Upper lobe of right lung (tissue), 1 donor: ENCODE measurements at places on chromosomes 1 and 21. TPM values are rescaled to one million over a fixed set of nuclear protein-coding genes. Genes with fewer than 3 reads are reported as not detected.
A peak's percentile ranks its signal among the peaks of the same experiment; 100 is the strongest.

DNA sequence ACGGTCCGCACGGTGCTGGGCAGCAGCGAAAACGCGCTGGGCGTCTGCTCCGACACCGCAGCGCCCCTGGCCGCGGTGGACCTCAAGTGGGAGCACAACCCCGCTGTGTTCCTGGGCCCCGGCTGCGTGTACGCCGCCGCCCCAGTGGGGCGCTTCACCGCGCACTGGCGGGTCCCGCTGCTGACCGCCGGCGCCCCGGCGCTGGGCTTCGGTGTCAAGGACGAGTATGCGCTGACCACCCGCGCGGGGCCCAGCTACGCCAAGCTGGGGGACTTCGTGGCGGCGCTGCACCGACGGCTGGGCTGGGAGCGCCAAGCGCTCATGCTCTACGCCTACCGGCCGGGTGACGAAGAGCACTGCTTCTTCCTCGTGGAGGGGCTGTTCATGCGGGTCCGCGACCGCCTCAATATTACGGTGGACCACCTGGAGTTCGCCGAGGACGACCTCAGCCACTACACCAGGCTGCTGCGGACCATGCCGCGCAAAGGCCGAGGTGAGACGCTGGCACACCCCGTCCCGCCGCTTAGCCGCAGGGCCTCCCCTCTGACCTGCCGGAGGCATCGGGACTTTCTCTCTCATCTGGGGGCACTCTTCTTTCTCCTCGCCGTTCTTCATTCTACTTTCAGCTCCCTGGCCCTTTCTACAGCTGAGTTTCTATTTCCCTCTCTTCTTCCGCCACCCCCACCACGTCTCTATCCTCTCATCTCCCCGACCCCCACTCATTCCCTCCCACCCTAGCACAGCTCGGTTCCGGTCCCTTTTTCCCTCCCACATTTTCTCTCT lies 1.0 kb downstream of the NPR1 start:
- peak overlapping the region; percentile 67 for H3K4me3 ChIP-seq
- peak; percentile 74 for DNase-seq
- H3K4me1 ChIP-seq = peaks cover 14% of the 10 kb centered on the region
- H3K27ac ChIP-seq = peak overlapping the region; percentile 74
- H3K36me3 ChIP-seq = no peaks in the 10 kb centered on the region

- H3K4me1 ChIP-seq = peaks cover 12% of the 10 kb centered on the region
- H3K27ac ChIP-seq = peak within 1 kb of the TSS; percentile 91
- H3K4me3 ChIP-seq = peak within 1 kb of the TSS; percentile 61
- peaks cover 14% of the 10 kb centered on the region for H3K36me3 ChIP-seq
- no peaks in the 10 kb centered on the region for H3K27me3 ChIP-seq
Measured at GRCh38 chr1:202926581-202927491, at the start of gene KLHL12. Gene KLHL12 (minus strand): TSS chr1:202927234. CDS start chr1:202925162, 2,072 bp downstream.

GRCh38 chr1:227540170-227541098 lies 22.9 kb upstream of the ZNF678 start:
- no peaks in the 10 kb centered on the region for H3K36me3 ChIP-seq
- no peak overlapping the region for H3K4me3 ChIP-seq
- H3K27me3 ChIP-seq = no peaks in the 10 kb centered on the region
- no peak overlapping the region for H3K27ac ChIP-seq
- no peak for DNase-seq

DNA sequence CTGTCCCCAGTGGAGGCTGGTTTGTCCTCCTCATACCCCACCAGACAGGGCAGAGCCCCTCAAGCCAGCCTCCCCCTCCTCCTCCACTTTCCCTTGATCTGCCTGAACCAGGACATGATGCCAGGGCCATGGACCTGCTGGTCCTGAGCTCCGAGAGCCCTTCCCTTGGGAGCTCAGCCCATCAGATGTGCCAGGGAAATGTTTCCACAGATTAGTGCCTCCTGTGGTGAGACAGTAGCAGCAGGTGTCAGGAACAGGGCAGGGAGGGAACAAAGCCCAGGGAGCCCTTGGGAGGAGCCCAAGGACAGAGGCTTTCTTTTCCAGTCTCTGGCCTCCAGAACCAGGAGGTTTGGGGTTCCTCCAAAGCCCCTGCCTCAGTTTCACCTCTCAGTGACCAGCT lies 14.6 kb upstream of the SLC41A1 start:
- no peaks in the 10 kb centered on the region for H3K4me1 ChIP-seq
- H3K27ac ChIP-seq = no peak overlapping the region
- no peaks in the 10 kb centered on the region for H3K27me3 ChIP-seq
- H3K36me3 ChIP-seq = no peaks in the 10 kb centered on the region

DNA sequence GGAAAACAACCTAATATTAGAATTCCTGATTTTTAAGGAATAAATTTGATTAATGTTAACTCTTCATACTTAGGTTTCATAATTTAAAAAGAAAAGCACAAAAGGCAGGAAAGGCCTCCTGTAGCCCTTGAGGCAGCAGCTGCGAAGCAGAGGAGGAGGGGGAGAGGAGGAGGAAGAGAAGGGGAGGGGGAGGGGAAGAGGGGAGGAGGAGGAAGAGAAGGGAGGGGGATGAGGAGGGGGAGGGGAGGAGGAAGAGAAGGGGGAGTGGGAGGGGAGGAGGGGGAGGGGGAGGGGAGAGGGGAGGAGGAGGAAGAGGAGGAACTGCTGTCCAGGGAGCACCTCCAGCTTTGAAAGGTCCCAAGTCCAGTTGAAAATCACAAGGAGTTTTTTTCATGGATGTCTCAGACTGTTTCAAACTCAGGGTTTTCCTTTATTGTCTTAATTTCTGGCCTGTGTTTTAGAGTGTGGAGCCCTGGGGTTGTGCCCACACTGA lies 35.1 kb upstream of the DIP2A start:
- H3K36me3 ChIP-seq = peaks cover 37% of the 10 kb centered on the region
- no peak for DNase-seq
- H3K4me3 ChIP-seq = no peak overlapping the region
- no peaks in the 10 kb centered on the region for H3K27me3 ChIP-seq
- no peaks in the 10 kb centered on the region for H3K4me1 ChIP-seq

DNA sequence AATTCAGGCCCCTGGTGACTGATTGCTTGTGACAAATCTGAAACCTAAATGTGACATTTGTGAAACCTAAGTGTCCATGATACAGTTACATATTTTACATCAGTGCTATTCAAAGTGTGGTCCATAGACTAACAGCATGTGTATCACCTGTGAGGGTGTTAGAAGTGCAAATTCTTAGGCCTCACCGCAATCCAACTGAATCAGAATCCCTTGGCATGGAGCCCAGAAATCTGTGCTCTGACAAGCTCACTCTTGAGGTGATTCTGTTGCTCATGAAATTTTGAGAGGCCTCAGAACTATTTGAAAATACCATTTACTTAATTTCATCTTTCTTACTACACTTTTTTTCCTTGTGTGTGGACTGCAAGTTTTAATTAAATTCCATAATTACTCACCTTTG lies 587.9 kb downstream of the ADGRL2 start:
- H3K27me3 ChIP-seq = no peaks in the 10 kb centered on the region
- no peak overlapping the region for H3K27ac ChIP-seq
- no peaks in the 10 kb centered on the region for H3K36me3 ChIP-seq
- H3K4me1 ChIP-seq = no peaks in the 10 kb centered on the region
- H3K4me3 ChIP-seq = no peak overlapping the region

DNA sequence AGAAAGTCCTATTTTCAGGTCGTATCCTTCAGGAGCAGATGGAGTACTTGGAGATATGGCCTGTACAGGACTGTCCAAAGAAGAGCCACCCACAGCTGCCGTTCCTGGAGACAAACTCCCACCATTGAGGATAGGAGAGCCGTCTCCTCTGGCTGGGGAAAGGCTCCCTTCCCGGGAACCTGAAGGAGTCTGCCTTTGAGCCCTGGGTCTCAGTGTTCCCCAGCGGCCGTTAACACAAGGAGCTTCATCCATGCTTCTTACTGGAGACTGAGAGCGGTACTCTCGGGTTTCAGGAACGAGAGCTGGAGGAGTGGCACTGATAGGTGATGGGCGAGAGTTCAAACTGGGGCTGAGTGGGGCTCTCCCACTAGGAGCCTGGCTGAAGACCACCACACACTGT lies 14.4 kb upstream of the CPLANE2 start:
- H3K4me1 ChIP-seq = peaks cover 40% of the 10 kb centered on the region
- no peak overlapping the region for H3K4me3 ChIP-seq
- H3K27me3 ChIP-seq = no peaks in the 10 kb centered on the region

DNA sequence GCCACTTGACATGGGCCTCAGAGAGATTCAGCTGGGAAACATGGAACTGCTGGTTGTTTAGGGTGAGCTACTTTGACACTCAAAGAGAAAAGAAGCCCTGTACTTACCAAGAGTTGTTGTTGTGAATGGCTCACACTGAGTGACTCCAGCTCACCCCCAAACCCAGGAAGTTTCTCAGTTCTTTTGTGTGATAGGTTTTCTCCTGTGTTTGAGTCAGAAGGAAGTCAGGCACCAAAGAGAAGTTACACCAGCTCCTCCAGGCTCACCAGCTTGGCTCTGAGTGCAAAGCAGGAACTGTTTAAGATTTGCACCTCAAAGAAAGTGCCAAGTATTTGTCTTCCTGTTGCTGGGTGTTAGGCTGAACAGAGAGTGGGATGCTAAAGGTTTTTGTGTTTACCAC lies 111.2 kb upstream of the PROX1 start:
- H3K4me3 ChIP-seq = no peak overlapping the region
- no peaks in the 10 kb centered on the region for H3K4me1 ChIP-seq

DNA sequence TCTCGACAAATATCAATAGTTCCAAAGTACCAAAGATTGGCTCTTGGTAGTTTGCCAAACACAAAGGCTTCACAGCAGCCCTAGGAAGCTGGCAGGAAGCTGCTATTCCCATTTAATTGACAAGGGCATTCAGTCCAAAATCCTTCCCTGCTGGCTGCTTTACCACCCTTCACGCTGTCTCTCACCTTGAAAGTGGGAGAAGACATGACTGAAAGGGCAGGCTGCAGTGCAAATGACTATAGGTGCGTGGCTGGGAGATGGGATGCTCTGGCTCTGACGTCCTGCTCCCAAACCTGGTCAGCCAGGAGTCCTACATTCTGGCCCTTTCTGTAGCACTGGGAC lies 3.8 kb upstream of the CSF1 start:
- no peak for DNase-seq
- no peaks in the 10 kb centered on the region for H3K36me3 ChIP-seq
- no peak overlapping the region for H3K27ac ChIP-seq
- H3K4me1 ChIP-seq = peaks cover 26% of the 10 kb centered on the region

DNA sequence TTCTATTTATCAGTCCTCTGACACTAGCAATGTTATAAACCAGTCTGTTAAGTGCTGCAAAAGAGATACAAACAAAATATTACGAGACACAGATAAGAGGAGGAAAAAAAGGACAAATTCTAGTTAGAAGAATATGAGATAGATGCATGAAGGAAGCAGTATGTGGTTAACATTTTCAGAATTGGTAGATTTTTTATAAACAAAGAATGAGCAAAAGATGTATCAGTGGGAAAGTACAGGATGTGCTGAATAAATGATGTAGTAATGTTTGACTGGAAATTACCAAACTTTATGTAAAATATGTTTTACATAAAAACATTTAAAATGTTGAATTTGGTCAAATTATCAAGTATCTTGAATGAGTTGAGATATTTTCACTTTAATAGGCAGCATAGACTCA lies 574.2 kb downstream of the NUF2 start:
- no peak for DNase-seq
- no peaks in the 10 kb centered on the region for H3K4me1 ChIP-seq
- no peaks in the 10 kb centered on the region for H3K27me3 ChIP-seq
- H3K36me3 ChIP-seq = no peaks in the 10 kb centered on the region

- H3K36me3 ChIP-seq = peaks cover 97% of the 10 kb centered on the region
- no peak for DNase-seq
- H3K4me3 ChIP-seq = no peak overlapping the region
- no peak overlapping the region for H3K27ac ChIP-seq
- no peaks in the 10 kb centered on the region for H3K27me3 ChIP-seq
Measured at GRCh38 chr1:166855558-166855957, 16.3 kb downstream of the POGK start.

DNA sequence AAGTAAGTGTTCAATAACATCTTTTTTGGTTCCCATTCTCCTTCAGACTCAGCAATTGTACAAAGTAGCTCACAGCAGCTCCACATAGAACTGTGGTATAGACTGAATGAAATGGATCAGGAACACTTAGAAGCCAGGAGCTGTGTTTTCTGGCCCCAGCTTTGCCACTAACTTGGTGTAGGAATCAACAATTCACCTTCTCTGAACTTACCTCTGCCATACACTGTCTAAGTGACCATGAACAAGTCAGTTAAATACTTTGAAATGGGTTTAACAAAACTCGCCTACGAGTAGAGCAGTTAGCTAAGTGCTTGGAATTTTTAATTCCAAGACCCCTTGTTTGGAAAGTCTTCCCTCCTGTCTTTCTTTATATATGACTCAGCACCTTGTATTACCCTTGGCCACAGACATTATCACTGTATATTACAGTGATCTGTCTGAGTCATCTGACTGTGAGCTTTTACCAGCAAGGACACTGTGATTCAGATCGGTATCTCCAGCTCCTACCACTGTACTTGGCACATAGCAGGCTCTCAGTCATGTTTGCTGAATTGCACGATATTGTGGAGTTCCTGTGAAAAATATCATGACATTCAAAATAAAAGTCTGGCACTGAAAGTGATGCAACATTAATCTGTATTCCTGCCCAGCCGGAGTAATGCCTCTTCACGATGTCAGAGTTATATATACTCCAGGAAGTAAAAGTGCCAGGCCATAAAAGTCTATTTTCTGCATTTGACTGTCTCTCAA lies 101.7 kb upstream of the BEND5 start:
- no peak for DNase-seq
- H3K36me3 ChIP-seq = no peaks in the 10 kb centered on the region
- no peak overlapping the region for H3K27ac ChIP-seq
- H3K4me3 ChIP-seq = no peak overlapping the region
- H3K27me3 ChIP-seq = no peaks in the 10 kb centered on the region
- no peaks in the 10 kb centered on the region for H3K4me1 ChIP-seq

DNA sequence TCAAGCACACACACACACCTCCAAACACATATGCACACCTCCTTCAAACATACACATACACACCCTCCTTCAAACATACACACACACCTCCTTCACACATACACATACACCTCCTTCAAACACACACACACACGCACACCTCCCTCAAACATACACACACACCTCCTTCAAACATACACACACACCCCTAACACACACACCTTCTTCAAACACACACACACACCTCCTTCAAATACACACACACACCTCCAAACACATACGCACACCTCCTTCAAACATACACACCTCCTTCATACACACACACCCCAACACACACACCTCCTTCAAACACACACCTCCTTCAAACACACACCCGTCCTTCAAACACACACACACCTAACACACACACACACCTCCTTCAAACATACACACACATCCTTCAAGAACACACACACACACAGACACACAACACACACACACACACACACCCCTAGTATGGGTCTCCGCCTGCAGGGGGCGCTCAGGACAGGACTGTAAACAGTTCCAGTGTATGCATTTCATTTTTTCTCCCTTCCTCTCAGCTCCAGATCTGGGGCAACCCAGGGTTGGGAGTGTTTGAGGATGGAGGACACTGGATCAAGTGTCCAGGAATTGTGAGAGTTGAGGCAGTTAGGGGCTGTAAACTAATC lies 12.1 kb downstream of the LGR6 start:
- H3K4me1 ChIP-seq = no peaks in the 10 kb centered on the region
- no peaks in the 10 kb centered on the region for H3K36me3 ChIP-seq
- no peak overlapping the region for H3K27ac ChIP-seq
- DNase-seq = no peak

MLLT11 gene
- 0.72 TPM for total RNA-seq

CCDC17 gene
- 5.0 TPM for total RNA-seq

MFSD2A gene
- 225 TPM for total RNA-seq

OPRD1 gene
- not detected for total RNA-seq

UBQLN4 gene
- total RNA-seq = 37.0 TPM
